Stimulated activated effector memory CD8-positive, alpha-beta T cell treated with anti-CD3 and anti-CD28 coated beads, Interleukin-12 subunit alpha, Interleukin-12 subunit beta, amount 100 ng/mL, for 72 hours (primary cell): ENCODE measurements at places on chromosomes 5 and 9.
A peak's percentile ranks its signal among the peaks of the same experiment; 100 is the strongest.

DNA sequence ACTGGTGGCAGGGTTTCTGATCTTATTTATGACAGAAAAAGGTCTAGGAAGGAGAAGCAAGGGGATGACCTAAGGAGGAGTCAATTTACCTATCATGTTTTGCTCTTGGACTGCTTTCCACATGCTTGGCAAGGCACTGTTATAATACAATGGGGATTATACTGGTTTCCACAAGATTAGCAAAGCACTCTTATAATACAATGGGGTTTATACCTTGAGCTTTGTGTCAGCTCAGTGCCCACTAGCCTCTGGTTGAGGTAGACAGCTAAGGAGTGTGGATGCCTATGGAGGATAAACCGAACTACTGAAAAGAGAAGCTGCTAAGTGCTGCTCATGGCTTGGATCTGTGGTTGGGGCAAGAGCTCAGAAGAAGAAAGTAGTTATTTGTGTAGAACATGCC is 68.7 kb downstream of the MRPS27 start:
- no peak for DNase-seq

DNA sequence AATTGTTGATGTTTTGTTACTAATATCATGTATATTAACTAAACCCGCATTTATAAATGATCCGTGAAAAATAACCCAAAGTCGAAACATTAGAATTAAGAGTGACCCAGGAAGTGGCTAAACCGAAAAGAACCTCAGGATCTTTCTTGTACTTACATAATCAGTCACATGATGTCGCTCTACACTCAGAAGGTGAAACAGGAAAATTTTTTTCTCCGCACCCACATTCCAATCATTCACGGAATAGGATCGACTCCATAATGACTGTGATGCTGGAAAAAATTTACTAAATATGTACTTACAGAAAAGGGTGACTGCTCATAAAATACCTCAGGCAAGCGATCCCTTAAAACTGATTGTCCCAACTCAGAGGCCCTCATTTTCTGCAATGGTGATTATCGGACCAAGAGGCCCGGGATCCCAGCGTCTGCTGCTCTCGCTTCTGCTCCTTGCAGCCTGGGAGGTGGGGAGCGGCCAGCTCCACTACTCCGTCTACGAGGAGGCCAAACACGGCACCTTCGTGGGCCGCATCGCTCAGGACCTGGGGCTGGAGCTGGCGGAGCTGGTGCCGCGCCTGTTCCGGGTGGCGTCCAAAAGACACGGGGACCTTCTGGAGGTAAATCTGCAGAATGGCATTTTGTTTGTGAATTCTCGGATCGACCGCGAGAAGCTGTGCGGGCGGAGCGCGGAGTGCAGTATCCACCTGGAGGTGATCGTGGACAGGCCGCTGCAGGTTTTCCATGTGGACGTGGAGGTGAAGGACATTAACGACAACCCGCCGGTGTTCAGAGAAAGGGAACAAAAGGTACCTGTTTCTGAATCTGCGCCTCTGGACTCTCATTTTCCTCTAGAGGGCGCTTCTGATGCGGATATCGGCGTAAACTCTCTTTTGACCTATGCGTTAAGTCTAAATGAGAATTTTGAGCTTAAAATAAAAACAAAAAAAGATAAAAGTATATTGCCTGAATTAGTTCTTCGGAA is at the start of gene PCDHA12:
TSS of gene PCDHA12 (plus strand) at position 224 of the 981 bp plus-strand sequence. CDS start at position 389, 165 bp downstream.
- DNase-seq, result no peak

DNA sequence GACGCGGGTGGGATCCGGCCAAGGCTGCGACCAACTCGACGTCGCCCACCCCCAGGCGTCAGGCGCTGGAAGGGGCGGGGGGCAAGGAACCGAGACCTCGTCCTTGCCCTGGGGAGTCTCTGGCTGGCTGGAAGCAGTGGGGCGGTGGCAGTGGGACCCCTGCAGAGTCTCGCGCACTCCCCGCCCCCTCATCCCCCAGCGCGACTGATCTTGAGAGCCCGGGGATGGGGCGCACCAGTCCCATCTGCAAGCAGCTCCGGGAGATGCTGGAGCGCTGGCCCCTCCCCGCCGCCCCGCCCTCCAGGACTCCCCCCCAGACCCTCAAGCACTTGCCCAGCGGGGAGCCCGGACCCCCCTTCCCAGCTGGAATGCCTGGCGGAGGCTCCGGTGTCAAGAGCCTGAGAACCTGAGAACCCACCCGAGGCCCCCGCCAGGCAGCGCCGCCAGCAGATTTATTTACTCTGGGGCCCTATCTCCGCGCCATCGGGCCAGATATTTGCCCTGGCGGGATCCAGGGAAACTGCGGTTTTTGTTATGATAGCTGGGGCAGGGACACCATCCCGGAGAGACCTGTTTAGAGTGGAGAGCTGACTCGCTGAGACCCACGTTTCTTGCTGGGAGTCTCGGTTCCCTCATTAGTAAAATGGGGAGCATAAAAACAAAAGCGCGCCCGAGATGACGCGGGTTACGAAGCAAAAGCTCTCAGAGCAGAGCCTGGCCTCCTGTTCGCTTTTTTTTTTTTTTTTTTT is 1.2 kb downstream of the PRRT1B start:
- no peak for DNase-seq

GRCh38 chr5:63923914-63924313 is 38.3 kb downstream of the HTR1A start:
- no peak for DNase-seq

- DNase-seq, result peak; percentile 80
Observed at GRCh38 chr5:178461004-178461730, 129.0 kb downstream of the COL23A1 start.

DNA sequence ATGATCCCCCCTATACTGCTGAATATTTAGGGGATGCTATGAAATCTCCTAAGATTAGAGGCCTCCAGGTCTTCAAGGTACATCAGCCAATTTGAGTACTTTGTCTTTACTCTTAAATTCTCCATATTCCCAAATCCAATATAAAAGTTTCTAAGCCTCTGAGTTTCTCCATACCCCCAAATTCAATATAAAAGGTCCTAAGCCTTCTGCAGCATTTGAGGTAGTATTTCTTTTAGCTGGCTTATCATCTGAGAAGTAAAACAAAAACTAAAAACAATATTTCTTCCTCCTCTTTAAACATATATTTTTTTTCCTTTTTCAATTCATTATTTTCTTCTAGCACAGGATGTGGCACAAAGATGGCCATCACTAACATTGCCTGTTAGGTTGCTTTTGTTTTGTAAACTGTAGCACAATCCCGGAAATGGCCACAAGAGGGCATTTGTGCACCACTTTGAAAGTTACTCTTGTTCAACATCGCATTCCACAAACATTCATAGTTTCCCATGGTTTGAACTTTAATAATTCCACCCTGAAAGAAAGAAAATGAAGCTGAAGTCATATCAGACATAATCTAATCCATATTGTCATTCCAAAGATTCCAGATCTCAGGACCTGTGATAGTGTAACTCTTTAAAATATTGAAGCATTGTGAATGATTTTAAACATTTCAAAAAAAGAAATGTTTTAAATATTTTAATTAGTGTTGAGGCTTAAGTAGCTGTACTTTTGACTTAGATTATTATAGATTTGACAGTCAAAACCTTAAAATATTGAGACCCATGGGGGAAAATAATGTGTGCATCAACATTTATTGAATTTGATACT is 21.0 kb upstream of the SCGB3A2 start:
- DNase-seq, result peak; percentile 64

DNA sequence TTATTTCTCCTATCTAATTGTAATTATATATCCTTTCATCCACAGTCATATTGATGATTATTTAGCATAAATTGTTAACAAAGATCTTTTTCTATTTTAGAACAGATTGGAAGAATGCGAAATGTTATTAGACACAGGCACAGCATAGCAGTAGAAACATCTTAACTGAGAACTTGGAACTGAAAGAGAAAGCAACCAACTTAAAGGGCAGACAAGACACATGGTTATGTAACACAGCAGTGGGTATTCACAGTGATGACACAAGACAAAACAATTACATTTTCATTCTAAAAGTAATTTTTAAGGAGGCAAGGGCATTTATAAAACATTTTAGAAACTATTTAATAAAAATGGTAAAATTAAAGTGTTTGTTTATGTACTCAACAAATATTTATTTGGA is 57.7 kb upstream of the MEF2C start:
- no peak for DNase-seq

GRCh38 chr5:144015961-144016360 is 154.5 kb downstream of the YIPF5 start:
- DNase-seq, result no peak

GRCh38 chr9:126125177-126125576 is 201.5 kb upstream of the MVB12B start:
- DNase-seq, result no peak

GRCh38 chr9:107750741-107751566 is 261.4 kb upstream of the KLF4 start:
- no peak for DNase-seq

DNA sequence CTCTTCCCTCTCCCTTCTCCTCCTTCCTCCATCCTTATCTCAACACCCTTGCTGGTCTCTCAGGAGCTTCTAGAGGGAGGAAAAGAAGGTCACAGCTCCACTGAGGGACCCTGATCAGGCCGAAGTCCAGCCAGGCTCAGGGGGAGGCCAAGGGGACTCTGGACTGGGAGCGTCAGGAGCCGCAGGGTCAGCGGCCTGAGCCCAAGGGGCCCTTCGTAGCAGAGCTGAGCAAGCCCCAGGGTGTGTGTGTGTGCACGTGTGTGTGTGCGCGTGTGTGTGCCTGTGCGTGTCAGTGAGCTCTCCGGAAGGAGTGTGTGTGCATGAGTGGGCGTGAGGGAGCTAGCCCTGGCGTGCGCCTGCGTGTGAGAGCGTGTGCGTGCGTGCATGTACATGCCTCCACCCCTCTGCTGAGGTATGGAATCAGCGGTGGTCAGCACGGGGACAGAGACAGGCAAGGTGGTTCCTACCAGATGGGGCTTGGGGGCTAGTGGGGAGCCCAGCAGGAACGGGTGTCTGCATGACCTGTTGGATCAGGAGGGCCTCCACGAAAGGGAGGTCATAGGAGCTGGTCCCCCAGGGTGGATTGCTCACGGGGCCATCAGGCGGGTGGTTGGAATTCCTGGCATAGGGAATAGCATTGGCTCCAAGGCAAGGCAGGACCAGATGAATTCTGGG is 10.0 kb upstream of the AGPAT2 start:
- no peak for DNase-seq

DNA sequence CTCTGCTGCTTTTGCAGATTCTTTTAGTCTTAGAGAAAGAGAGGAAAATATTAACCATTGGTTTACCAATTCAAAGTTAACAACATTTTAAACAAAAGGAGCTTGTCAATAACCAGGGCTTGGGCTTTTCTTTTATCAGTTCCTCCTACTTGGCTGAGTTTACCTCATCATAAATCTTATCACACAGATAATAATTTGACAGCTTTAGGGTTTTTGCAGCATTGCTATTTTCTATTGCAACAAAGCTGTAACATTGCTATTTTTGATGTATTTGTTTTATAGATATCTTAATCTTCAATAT is 9.8 kb upstream of the ABL1 start:
- no peak for DNase-seq

DNA sequence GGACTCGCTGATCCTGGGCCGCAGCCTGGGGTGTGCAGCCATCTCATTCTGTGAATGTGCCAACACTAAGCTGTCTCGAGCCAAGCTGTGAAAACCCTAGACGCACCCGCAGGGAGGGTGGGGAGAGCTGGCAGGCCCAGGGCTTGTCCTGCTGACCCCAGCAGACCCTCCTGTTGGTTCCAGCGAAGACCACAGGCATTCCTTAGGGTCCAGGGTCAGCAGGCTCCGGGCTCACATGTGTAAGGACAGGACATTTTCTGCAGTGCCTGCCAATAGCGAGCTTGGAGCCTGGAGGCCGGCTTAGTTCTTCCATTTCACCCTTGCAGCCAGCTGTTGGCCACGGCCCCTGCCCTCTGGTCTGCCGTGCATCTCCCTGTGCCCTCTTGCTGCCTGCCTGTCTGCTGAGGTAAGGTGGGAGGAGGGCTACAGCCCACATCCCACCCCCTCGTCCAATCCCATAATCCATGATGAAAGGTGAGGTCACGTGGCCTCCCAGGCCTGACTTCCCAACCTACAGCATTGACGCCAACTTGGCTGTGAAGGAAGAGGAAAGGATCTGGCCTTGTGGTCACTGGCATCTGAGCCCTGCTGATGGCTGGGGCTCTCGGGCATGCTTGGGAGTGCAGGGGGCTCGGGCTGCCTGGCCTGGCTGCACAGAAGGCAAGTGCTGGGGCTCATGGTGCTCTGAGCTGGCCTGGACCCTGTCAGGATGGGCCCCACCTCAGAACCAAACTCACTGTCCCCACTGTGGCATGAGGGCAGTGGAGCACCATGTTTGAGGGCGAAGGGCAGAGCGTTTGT is 19.9 kb downstream of the PTGES2 start:
- no peak for DNase-seq

- no peak for DNase-seq
Observed at GRCh38 chr9:73866451-73866850, 630.7 kb upstream of the RORB start.

DNA sequence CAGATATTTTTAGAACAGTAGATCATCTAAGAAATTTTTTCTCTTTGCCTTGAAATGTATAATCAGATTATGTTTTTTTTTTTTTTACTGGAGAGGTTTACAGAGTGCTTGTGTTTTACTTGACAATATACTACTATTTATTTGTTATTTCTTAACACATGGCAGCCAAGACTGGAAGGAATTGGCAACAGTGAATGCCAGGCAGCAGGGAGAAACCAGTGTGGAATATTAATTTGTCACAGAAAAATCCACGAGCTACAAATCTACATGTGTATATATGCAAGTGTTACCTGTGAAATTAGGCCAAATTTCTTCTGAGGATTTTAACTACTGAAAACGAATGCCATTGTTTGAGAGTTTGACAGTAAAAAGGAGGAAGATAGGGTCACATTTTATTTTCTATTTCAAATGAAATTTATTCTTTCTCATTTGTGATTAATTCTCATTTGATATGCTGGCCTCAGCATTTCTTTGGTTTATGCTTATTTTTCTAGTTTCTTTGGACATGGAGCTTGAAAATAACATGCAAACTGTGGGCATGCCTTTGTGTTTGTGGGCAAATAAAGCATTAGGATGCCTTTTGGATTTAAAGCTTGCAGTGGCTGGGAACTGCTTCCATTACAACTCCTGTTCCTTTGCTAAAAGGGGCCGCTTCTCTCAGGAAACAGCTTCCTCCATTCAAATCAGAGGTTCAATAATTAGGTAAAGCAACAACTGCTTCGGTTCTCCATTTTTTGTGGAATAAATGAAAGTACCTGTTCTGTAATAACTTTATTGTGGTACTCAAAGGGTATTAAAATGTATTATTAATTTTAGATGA is 39.0 kb upstream of the ZFYVE16 start:
- no peak for DNase-seq

GRCh38 chr5:124701873-124702425 is 44.5 kb downstream of the ZNF608 start:
- no peak for DNase-seq

GRCh38 chr5:111075520-111075919 is 4.0 kb downstream of the TSLP start:
- no peak for DNase-seq
